Fibroblast of lung (primary cell): ENCODE measurements at places on chromosomes 3 and 15. TPM values are rescaled to one million over a fixed set of nuclear protein-coding genes. Genes with fewer than 3 reads are reported as not detected.
A peak's percentile ranks its signal among the peaks of the same experiment; 100 is the strongest.

The GOLGA6L10 gene
- 0.16 and 0.20 TPM in 2 replicates for polyA plus RNA-seq

GRCh38 chr3:110608566-110608965, 463.1 kb upstream of the NECTIN3 start:
- DNase-seq = peak; percentile 46

DNA sequence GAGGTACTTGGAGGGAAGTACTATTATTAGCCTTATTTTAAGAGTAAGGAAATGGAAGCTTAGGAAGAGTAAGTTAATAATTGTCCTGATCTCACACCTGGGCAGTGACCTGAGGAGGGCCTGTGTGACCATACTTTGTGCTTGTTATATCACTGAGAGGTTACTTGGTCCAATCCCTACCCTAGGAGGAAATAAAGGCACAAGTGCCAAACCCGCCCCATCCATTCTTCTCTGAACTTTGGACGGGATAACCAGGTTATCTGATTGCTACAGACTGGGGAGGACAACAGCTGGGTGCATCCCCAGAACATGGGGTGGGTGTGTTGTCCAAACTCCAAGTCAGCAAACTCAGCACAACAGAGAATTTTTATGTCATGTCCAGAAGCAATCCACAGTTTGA, 77.7 kb upstream of the NR2E3 start:
- no peak for DNase-seq

DNA sequence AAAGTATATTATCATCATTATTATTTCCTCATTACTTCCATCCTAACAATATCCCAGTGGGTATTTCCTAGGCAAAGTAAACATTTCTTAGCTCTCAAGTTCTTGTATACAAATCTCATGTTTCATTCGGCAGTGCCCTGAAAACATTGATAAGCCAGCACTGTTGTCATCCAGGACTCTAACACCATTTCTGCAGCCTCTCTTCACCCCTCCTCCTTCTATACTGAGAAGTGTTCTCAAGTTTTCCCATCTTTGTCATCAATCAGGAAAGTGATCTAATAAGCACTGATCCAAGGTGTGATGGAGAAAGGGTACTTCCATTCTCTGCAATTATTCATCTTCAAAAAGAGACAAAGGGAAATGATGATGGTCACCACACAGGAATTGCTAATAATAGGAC, 168.4 kb upstream of the CCDC54 start:
- DNase-seq = no peak

GRCh38 chr3:7546253-7546652, 685.3 kb downstream of the GRM7 start:
- DNase-seq = peak; percentile 48

GRCh38 chr15:85748729-85749128, 46.0 kb downstream of the KLHL25 start:
- no peak for DNase-seq

DNA sequence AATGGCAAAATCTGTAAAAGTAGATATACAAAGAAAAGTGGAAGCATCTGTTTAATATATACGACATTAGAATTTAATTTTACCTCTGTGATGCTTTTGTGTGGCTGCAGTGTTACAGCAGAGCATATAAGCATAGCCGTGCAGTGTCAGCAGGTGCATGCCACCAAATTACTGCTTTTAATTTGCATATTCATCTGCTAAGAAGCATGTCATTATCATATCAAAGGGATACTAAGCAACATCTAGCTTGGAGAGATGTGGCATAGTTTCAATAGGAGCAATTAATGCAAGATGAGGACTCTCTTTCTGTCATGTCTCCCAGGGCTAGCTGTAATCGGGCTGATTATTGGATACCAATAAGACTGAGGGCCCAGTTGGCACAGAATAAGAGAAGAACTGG, 214.4 kb upstream of the SOX2 start:
- DNase-seq = no peak

DNA sequence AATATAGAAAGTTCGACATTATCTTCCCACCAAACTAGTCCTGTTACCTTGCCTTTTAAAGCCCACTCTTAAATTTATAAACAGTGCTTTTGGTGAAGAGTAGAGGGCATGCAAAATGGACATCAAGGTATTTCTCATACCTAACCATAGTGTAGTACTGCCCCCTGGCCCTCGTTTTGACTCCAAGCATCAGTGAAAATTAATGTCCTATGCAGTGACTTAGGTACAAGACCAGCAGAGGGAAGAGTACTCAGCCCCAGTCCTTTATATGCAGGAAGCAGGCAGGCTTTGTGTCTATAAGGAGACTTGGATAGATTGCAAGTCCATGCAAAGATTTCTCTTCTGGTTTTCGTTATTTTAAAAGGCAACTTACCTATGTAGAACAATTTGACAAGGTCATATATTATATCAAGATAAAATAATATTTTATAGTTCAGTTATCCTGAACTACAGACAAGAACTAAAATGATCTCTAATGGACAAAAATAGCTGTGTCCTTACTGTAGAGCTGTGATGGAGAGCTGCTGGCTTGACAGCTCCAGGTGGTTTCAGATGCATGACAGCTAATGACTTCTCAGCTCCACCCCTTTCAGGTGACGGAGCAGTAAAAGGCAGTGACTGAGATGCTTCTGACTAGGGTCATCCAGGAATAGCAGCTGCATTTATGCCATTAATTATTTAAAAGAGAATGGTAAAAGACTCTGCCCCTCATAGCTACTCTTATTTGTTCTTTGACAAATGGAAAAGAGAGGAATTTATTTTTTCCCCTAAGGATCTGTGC, 646.1 kb downstream of the SQOR start:
- no peak for DNase-seq

DNA sequence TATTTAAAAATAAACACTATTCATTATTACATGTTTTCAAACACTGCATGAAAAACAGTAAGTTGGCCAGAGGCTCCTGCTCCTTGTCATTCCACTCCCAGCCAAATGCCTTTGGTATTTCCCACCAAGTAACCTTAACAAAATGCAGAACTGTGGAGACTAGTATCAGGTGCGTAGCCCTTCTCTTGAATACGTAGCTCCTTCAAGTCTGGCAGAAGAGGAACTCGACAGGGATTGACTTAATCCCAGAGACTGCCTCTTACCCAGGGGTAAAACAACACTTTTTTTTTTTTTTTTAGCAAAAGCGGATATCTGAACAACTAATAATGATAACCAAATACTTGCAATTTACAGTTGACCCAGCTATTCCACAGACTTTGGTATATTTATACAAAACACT, 738 bp downstream of the COMMD2 start:
- no peak for DNase-seq

DNA sequence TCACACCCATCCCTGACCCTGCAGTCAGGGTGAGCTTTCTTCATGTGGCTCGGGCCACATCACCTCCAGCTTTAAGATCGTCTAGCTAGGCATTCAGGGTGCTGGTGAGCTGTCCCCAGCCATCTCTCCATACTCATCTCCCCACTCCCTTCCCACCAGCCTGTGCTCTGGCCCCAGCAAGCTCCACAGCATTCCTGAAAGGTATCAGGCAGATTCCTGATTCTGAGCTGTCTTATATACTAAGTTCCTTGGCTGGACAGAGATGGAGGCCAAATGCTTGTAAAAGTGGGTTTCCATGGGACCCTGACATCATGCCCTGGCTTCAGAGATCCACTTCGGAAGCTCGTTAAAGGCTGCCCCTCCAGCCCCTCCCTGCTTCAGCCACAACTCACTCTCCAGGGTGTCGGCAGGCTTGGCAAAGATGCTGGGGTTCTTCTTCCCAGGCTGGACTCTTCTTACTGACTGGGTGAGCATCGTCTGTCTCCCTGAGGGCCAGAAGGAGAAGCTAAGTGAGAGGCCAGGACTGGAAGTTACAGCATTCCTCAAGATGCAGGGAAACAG, 3.9 kb downstream of the CILP start:
- DNase-seq = no peak
